ENCODE measurements at places on chromosomes 1 and 21. TPM values are rescaled to one million over a fixed set of nuclear protein-coding genes. Genes with fewer than 3 reads are reported as not detected.

GRCh38 chr1:10431070-10431730 is 967 bp downstream of the CENPS start:
- DNase-seq, result no peak
- H3K27ac ChIP-seq, result peak overlapping the region; percentile 78
- no peaks in the 10 kb centered on the region for H3K36me3 ChIP-seq
- peak overlapping the region; percentile 70 for H3K4me3 ChIP-seq
- H3K27me3 ChIP-seq, result no peaks in the 10 kb centered on the region

CELF3 gene
- total RNA-seq, result 1.3 TPM

- DNase-seq, result no peak
- no peaks in the 10 kb centered on the region for H3K27me3 ChIP-seq
- no peaks in the 10 kb centered on the region for H3K36me3 ChIP-seq
- peaks cover 60% of the 10 kb centered on the region for H3K4me1 ChIP-seq
- no peak overlapping the region for H3K4me3 ChIP-seq
- H3K27ac ChIP-seq, result peak overlapping the region; percentile 75
Observed at GRCh38 chr1:19393046-19393445, 80.9 kb downstream of the SLC66A1 start.

- no peak for DNase-seq
- H3K27me3 ChIP-seq, result no peaks in the 10 kb centered on the region
- no peak overlapping the region for H3K27ac ChIP-seq
Observed at GRCh38 chr1:14064649-14065442, 364.9 kb downstream of the PRDM2 start.

DNA sequence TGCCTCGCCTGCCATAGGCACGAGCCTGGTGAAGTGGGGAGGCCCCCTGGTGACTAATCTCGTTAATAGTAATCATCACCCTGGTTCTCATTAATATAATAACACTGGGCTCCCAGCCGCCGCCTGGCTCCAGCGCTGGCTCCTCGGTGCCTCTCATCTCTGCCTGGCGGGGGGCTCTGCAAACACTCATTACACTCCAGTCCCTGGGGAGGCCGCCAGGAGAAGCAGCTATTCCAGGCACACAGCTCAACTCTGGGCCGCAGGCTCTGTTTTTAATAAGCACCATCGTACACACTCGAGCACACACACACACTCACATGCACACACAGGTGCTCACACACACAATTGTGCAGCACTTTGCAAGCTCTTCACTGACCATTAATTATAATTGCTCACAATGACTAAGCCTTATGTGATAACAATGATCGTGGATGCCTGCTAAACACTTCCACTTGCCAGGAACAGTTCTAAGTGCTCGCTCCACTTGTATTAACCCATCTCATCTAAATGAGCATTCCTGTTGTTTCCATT is 52.2 kb downstream of the SDC3 start:
- DNase-seq, result no peak
- no peaks in the 10 kb centered on the region for H3K36me3 ChIP-seq
- H3K27ac ChIP-seq, result peak overlapping the region; percentile 34

OR2L5 gene
- total RNA-seq, result not detected

SYDE2 gene
- total RNA-seq, result 10.1 TPM

- H3K27me3 ChIP-seq, result no peaks in the 10 kb centered on the region
- DNase-seq, result peak; percentile 47
- no peaks in the 10 kb centered on the region for H3K4me1 ChIP-seq
- H3K36me3 ChIP-seq, result no peaks in the 10 kb centered on the region
- H3K4me3 ChIP-seq, result no peak overlapping the region
Observed at GRCh38 chr1:171226747-171227370, 21.4 kb upstream of the FMO1 start.

DNA sequence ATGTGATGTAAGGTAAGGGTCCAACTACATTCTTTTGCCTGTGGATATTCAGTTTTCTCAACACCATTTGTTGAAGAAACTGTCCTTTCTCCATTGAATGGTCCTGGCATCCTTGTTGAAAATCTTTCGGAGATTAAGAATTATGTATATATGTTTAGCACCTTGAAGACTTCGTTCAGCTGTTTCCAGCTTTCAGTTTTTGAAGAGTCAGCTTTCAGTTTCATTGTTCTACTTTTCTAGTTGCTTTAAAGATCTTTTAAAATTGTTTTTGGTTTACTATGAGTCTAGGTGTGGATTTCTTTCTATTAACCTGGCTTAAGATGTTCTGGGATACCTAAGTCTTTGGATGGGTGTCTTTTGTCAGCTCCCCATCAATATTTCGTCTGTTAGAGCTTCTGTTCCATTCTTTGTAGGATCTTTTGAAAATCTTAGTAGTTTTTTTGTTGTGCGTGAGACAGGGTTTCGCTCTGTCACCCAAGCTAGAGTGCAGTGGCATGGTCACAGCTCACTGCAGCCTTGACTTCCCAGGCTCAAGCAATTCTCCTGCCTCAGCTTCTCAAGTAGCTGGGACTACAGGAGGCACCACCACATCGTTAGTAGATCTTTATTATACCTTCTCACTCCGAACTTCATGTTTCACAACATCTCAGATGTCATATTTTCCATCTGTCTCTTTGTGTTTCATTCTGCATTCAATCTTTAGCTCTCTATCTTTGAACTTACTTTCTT is 353.5 kb upstream of the B3GALT2 start:
- DNase-seq, result peak; percentile 13
- no peaks in the 10 kb centered on the region for H3K27me3 ChIP-seq
- H3K4me3 ChIP-seq, result no peak overlapping the region
- no peaks in the 10 kb centered on the region for H3K4me1 ChIP-seq
- no peaks in the 10 kb centered on the region for H3K36me3 ChIP-seq

DNA sequence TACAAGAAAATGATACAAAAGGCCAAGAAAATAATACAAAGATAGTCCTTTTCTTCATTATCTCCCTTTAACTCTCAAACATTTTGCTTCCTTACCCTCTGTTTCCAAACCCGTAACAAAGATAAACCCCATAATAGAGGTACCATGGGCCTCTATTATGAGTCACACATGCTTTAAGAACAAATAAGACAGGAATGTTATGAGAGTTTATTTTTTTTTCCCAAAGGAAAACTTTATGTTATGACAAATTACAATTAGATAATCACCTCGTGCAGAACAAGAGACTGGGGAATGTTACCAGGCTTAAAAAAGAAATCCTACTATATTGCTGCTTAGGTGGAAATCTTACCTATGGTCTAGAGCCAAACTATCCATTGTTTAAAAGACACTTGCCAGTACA is 272.0 kb downstream of the BRINP3 start:
- H3K4me3 ChIP-seq, result no peak overlapping the region
- H3K36me3 ChIP-seq, result no peaks in the 10 kb centered on the region
- H3K27me3 ChIP-seq, result no peaks in the 10 kb centered on the region
- no peak for DNase-seq

DNA sequence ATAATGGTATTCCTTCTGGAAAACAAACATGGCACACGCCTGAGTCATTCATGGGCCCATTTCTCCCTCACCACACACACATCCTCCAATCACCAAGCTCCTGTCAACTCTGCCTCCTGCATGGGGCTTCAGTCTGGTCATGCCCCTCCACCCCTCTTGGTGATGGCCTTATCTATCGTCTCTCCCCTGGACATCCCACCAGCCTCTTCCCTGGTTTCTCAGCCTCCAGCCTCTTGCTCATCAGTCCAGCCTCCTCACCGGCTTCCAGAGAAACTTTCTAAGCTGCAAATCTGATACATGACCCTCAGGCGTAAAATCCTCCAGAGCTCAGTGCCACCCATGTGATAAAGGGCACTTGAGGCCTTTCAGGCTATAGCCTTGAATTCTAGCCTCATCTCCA is 243.9 kb downstream of the FOXD2 start:
- no peak overlapping the region for H3K27ac ChIP-seq
- H3K27me3 ChIP-seq, result no peaks in the 10 kb centered on the region
- no peaks in the 10 kb centered on the region for H3K36me3 ChIP-seq

DNA sequence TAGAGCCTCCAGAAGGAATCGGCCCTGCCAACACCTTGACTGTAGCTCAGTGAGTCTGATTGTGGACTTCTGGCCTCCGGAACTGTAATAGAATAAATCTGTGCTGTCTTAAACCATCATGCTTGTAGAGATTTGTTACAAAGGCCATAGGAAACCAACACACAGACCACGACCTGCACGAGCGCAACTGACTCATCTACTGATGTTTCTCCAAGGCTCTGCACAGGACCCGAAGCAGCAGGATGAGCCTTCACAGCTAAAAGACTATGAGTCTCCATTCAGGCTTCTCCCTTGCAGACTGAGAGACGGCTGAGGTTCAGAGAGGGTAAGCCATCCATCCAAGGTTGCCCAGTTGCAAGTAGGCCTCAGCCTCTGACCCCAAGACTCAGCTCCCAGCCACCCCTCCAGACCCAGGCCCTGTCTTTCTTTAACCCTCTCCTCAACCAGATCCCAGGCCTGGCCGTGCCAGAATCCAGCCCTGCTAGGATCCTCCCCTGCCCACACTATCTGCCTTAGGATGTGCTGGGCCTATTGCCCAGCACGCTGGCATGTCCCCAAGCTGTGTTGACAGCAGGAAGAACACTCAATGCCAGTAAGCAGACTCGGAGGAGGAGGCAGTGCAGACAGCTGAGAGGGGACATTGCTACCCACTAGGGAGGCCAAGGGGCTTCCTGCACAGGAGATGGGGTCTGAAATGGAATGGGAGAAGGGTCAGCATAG is 109.0 kb downstream of the HMGB4 start:
- H3K4me3 ChIP-seq, result no peak overlapping the region
- DNase-seq, result no peak
- H3K27ac ChIP-seq, result no peak overlapping the region
- peaks cover 7% of the 10 kb centered on the region for H3K4me1 ChIP-seq

SPATA45 gene
- total RNA-seq, result not detected

DNA sequence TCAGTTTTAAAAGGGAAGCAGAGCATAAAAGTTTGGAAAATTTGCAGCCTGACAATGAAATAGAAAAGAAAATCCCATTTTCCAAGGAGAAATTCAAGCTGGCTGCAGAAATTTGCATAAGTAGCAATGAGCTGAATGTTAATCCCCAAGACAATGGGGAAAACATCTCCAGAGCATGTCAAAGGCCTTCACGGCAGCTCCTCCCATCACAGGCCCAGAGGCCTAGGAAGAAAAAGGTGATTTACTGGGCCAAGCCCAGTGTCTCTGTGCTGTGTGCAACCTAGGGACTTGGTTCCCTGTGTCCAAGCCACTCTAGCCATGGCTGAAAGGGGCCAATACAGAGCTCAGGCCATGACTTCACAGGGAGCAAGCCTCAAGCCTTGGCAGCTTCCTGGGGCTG is 26.1 kb downstream of the KRTAP20-3 start:
- H3K27me3 ChIP-seq, result no peaks in the 10 kb centered on the region
- no peak for DNase-seq
- H3K27ac ChIP-seq, result no peak overlapping the region
- H3K4me1 ChIP-seq, result no peaks in the 10 kb centered on the region

PGBD5 gene
- total RNA-seq, result 2.6 TPM
